Endothelial cell (in vitro differentiated cells): ENCODE measurements at places on chromosomes 6 and 20. TPM values are rescaled to one million over a fixed set of nuclear protein-coding genes. Genes with fewer than 3 reads are reported as not detected.

DNA sequence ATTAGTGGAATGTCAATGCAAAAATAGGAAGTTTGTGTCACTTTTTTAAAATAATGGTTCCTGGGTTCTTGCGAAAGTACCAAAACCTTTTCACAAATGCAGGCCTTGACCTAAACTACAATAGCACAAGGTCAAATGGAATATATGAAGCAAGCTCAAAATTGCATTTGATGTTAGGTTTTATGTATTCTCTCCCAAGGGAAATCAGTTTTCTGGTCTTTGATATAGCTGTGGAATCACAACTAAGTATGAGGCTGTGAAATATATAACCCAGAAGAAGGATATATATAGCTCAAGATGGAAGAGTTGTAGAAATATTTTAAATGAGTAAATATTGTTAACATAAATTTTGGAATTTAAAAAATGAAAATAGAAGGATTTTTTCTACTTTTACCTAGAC is 327.3 kb downstream of the RIMS1 start:
- no peak for DNase-seq

Gene MCCD1
- total RNA-seq, result not detected

GRCh38 chr6:83917001-83917400 is 57.5 kb downstream of the CYB5R4 start:
- DNase-seq, result no peak

Gene FAM209B
- 0.56 TPM for total RNA-seq

- DNase-seq, result no peak
These were observed 69.3 kb downstream of the HDDC2 start for GRCh38 chr6:125232466-125232865.

DNA sequence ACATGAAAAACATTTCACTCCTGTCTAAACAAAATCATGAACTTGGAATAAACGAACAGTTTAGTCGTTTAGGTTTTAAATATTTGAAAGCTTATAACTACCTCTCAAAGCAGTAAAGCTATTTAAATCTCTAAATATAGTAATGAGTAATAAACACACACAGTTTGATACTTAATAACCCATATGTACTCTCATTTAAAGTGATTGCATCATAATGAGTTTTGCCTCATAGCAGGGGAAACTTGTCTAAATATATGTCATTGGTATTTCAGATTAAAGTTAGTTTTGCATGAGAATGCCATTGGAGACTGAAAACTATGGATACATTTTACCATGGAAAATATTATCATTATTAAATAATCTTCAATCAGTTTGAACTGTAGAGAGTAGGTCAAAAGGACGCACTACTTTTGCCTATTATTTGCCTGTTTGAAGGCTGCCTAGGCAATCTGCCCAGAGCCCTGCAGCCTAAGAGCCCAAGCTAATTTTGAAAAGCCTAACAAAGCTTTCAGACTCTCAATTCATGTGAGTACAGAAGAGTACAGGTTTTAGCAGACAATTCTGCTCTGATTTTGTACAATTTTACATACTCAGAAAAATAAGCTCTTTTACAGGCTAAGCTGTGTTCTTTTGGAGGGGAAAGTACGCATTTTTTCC is 632.8 kb downstream of the HACE1 start:
- DNase-seq, result no peak

Gene GSTA4
- total RNA-seq, result 16.2 TPM

Gene MLN
- not detected for total RNA-seq

DNA sequence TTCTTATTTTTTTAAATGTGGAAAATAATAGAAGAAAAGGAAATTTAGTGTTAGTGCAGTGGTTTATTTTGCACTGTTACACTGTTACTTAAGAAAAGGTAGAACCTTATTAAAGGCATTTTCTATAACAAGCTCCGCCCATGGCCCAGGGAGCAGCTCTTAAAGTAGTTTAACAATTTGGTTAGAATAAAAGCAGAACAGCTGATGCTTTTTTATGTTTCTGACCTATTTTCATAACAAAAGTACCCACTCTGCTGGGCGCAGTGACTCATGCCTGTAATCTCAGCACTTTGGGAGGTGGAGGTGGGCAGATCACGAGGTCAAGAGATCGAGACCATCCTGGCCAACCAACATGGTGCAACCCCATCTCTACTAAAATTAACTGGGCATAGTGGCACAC is 32.6 kb downstream of the DSTN start:
- DNase-seq, result no peak

GRCh38 chr6:71537717-71538116 is 249.1 kb downstream of the OGFRL1 start:
- DNase-seq, result no peak

GRCh38 chr20:13009682-13010406 is 1.1 kb downstream of the SPTLC3 start:
- no peak for DNase-seq
